ENCODE measurements at places on chromosomes 7 and 10.

- DNase-seq: no peak
Measured at GRCh38 chr7:98206451-98207330, 4.5 kb upstream of the BHLHA15 start.

DNA sequence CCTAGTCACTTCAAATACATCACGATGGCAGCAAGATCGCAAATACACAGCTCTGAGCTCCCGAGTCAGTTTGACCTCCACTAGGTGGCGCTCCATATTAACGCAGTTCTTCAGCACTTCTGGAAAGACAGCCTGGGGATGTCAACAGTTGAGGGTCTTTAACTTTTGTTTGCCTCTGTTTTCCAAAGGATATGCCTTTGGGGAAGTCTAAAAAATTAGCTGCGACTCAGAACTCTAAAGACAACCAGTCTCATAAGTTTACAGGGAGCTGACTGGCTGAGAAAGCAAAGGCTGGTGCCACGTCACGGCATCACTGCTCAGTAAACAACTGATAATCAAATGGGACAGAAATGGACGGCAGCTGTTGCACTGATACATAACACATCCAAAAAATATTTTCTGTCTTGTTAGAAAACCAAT, 458.8 kb downstream of the SORCS1 start:
- DNase-seq: peak; percentile 69

DNA sequence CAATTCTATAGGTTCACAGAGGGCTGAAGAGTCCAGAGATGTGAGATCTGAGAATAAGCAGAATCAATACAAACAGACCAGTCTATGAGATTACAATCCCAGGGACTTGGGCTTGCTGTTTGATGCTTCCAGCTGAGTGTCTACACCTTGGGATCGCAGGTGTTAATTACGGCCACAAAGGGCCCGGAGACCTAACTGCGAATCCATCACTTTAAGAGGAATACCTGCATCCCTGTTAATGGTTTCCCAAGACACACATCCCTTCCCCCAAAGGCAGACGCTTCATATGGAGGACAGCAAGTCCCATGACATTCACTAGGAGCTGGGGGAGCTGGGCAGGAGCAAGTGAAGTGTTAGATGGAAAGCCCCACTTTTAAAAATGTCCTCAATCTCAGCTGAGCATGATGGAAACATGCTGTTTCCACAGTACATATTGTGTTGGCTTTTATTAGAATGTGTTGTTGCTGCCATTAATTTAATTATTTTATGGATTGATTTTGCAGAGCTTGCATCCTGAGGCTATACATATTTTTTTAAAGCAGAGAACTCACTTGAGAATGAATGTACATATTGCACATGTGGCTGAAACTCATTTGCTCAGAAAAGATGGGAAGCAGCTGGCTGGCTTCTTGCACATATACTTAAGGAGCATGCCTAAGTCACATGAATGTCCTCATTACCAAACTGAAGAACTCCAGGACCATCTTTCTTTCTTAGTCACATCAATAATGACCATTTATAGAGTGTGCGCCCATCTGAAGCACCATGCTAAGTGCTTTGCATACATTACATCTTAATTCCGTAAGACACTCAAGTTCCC, 151.3 kb downstream of the NEBL start:
- DNase-seq: no peak

DNA sequence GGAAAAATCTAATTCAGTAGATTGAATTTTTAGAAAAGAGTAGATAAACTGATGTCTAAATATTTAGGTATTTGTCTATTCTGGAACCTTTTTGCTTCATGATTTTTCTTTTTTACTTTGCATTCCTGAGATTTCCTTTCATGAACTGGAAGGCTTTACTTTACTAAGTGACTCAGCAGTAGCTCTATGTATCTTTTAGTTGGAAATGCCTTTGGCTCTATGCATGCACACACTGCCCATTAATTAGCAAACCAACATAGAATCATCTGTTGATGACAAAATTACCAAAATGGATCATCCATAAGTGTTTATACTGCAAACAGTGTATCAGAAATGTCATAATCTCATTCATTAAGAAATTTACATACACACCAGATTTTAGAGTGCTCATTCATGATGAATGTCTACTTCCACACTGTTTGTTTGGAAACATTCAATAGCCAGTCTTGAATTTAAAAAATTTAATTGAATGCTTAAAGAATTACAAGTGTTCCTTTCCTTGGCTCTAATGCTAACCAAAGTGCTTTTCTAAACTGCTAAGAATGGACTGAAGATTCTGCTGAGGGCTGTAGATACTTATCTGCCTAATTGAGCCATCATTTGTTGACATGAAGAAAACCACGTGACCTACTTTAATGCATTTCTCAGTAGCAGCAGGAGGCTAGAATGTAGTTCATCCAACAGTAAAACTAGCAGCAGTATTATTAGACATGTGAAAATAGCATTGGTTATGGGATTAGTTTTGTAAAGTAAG, 282.0 kb downstream of the ADK start:
- peak; percentile 60 for DNase-seq

GRCh38 chr7:99111591-99111990, 32.3 kb downstream of the SMURF1 start:
- DNase-seq: no peak

DNA sequence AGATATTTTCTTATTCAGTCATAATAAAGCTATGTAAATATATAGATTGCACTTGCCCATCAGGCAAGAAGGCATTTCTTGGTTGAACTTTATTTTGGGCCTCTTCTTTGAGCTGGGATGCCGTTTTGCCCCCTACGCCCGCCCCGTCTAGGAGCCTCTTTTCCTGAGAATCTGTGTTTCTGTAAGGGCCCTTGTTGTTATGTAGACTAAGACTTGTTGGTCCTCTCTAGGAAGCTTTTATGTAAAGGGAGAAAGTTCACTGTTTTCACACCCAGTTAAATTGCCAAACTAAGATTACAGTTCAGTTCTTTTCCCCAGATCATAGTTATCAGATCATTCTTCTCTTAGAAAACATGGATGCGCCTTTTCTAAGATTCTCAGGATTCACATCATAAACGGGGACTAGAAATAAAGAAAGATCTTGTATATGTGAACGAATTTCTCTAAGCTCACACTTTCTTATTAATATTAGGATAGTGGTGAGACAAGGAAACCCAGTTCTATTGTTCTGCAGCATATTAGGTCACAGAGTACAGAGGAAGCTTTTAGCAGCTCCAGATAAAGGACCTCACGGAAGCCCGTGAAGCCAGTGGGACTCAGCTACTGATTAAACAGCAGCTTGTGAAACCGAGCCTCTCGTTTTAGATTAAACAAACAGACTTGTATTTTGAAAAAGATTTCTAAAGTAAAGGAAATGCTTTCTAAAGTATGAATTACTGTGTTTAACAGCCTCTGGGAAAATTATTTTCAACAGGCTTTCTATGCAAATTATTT, 3.8 kb downstream of the LMTK2 start:
- no peak for DNase-seq

GRCh38 chr10:103763374-103764202, 91.8 kb downstream of the SH3PXD2A start:
- DNase-seq: peak; percentile 82

DNA sequence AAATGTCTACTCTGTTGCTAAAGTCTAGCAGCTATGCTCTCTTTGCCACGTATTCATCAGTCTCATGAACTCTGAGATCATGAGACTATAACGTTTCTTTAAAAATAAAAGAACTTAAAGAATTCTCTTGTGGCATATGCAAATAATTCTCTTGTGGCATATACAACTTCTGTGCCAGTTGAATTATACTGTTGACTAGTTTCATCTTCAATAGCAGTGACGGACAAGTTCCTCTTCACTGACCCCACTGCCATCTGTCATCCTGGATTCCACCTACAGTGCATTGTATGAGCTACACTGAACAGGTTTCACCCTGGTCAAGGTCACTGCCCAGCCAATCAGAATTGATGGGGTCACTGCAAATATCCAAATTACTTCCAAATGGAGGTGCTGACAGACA, 88.2 kb downstream of the CD36 start:
- DNase-seq: no peak

- peak; percentile 79 for DNase-seq
Measured at GRCh38 chr7:139777948-139778841, at the start of gene HIPK2. TSS of gene HIPK2 (minus strand) at chr7:139777998. CDS start at chr7:139777623, 375 bp downstream.

DNA sequence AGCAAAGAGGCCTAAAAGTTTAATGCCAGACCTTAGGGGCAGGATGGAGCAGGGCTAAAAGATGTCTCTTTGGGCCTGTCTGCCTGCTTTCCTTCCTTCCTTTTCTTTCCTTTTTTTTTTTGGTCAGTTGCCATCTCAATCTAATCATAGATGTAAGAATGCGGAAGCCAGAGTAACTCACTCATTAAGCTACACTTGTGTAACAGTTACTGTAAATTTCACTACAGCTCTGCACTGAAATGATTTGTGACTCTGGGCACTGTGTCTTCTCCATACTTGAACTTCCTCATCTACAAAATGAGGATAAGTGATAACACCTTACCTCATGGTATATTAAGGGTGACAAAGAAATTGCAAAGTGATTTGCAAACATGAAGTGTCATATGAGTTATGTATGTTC, 75.5 kb upstream of the AGK start:
- no peak for DNase-seq

- no peak for DNase-seq
Measured at GRCh38 chr10:44899450-44900080, 11.6 kb upstream of the TMEM72 start.

GRCh38 chr7:27774717-27775328, 34.9 kb downstream of the TAX1BP1 start:
- DNase-seq: peak; percentile 73

GRCh38 chr10:28294169-28294532, 8.7 kb downstream of the MPP7 start:
- DNase-seq: no peak

- DNase-seq: no peak
Measured at GRCh38 chr10:119483839-119484238, 58.7 kb downstream of the RGS10 start.

GRCh38 chr7:90595342-90595800, 750 bp upstream of the CDK14 start:
- DNase-seq: peak; percentile 46

DNA sequence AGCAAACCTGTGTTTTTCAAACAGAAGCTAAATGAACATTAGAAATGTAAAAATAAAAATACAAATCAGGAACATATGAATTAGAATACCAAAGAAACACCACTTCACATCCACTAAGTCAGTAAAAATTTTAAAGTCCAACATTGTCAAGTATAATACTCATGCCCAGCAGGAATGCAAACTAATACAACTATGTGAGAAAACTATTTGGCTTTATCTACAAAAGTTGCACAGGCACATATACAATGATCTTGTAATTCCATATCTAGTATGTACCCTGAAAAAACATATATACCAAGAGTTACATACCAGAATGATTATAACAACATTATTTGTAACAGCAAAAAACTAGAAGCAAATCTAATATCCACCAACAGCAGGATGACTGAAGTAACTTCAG, 91.1 kb downstream of the RNF32 start:
- no peak for DNase-seq

Data from ELR (cell line).